Activated T-helper 2 cell treated with anti-CD3 and anti-CD28 coated beads, Interferon-gamma antibody, Interleukin-2, Interleukin-4, amounts not matched to agents 10 μg/mL and 5 μg/mL and 100 μg/mL, durations not matched to agents 14 hours and 24 hours and 36 hours (primary cell): ENCODE measurements at places on chromosomes 4 and X.

- DNase-seq = no peak
Observed at GRCh38 chr4:99403380-99404184, 31.6 kb downstream of the ADH7 start.

GRCh38 chr4:169565606-169566005, 46.8 kb downstream of the NEK1 start:
- no peak for DNase-seq

DNA sequence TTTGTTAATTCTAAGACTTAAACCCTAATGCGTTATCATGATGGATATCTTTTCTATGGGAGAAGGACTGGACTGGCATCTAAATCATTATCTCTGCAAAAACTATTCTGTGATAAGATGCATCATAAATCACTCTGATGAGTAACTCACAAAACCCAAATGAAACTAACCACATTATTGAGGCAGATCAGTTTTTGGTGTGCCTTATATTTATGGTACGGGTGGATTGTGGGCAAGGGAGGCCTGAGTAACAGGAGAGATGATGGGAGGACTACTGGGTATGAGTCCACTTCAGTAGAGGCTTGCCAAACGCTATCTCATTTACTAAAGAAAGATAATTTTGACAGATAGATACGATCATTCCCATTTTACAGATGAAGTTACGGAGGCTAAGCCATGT, 66.4 kb upstream of the GUCY1A1 start:
- DNase-seq = no peak

- no peak for DNase-seq
Observed at GRCh38 chr4:151402145-151402865, 6.7 kb upstream of the FHIP1A start.

DNA sequence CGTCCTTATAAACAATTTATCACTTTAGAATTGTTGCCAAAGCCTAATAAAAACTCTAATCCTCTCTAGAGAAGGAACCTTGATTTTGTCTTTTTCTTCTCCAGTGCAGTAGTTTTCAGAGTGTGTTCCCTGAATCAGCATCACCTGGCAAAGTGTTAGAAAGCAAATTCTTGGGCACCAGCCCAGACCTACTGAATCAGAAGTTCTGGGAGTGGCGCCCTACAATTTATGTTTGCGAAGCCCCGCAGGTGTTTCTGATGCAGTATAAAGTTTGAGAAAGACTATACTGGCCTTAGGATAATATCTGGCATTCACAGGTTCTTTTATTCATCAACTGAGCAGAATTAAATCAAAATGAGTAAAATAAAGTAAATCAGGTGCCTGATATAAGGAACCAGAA, 645.8 kb upstream of the ATOH1 start:
- DNase-seq = no peak

- no peak for DNase-seq
Observed at GRCh38 chr4:45846016-45846415, 277.8 kb downstream of the GABRG1 start.

DNA sequence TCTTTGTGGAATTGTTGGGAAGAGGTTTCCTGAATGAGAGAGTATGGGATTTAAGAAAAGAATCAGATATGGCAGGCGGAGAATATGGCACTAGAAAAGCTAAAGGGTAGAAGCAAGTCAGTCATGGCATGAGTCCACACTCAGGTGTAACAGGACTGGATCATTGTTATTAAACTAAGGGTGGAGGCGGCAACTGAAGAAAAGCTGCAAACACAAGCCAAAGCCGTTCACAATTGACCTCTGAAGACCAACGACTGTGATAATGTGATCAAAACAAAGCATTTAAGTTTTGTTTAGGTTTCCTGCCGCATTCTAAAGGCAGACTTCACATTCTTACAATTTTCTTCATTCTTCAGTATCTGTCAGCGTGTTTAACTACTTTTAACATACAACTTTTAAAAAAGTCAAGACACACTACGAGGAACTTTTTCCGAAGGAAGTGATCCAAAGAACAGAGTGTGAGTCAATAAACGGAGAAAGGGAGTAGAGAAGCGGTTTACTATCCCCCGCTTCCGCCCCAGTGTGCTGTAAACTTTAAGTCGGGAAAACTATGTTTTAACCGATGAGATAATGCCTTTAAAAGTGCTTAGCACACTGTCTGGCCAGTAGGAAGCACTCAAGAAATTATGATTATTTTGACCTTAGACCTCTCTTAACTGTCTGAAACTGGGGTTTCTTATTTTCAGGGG, 909 bp upstream of the SLAIN2 start:
- no peak for DNase-seq

GRCh38 chr4:7044137-7044930, 1.2 kb downstream of the TADA2B start:
- no peak for DNase-seq

- DNase-seq = no peak
Observed at GRCh38 chr4:164368894-164369293, 385.0 kb upstream of the SMIM31 start.

GRCh38 chr4:94852616-94853015, 94.9 kb downstream of the BMPR1B start:
- DNase-seq = no peak

DNA sequence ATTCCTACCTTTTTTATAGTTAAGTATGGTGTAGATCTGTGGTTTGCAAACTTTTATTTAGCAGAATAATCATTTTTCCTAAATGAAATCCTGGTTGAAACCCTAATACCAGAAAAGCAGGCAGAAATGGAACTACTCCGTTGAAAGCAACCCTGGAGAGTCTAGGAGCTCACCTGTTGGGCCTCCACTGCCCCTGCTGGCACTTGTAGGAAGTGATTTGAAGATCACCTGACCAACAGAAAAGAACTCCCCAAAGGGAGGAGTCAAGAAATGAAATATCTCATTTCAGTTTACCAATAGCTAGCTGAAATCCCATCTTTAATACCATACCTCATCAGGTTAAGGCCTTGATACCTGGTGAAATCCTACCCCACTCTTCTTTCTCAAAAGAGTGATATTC, 277.1 kb downstream of the KLHL13 start:
- no peak for DNase-seq

- no peak for DNase-seq
Observed at GRCh38 chrX:10126044-10126443, 30.7 kb upstream of the CLCN4 start.

DNA sequence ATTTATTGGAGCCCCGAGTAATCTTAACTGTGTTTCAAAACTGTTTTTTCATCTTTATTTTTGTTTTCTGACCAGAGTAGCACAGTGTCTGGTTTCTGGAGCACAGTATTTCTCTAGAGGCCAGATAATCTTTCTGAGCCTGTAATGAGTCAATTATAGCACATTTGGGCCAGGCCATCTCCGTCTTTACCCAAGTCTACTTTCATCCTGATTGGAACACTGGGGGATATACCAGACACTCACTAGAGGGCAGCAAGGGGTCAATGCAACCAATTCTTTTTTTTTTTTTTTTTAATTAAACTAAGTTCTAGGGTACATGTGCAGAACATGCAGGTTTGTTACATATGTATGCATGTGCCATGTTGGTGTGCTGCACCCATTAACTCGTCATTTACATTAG, 282.0 kb downstream of the ARHGAP24 start:
- DNase-seq = no peak
